ENCODE measurements at places on chromosomes 2 and 18.

DNA sequence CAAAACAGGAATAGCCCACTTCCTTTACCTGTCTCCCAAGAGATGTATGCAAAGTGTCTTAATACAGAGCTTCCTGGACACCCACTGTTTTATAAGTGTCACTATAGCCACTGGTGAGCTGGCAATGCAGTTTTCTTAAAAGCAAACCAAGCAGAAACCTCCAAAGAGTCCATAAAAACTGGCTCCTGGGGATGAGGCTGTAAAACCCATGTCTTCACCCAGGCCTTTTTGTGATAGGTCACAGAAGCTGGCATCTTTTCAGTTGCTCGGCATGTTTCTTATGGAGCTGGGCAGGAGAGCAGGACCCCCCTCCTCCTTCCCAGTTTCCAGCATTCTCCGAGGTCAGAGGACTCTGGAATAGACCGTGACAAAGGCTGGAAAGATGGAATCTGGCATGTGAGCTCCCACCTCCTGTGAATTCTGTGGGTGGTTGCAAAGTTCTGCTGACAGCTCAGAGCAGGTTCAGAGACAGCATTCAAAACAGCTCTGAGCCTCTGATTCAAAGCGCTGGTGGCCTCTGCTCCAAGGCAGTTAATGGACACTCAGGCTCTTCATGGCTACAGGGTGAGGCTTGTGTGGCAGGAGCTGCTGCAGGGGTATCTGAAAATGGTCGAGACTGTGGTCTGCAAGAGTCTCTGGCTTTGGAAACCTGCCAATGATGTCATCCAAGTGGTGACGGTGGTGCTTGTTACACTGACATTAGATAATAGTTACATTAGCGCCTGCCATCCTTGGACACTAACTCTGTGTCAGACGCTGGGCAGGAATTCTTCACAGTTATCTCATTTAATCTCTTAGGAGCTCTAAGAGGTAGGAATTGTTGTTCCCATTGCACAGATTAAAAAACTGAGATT is 283.4 kb downstream of the CLIP4 start:
- no peak for DNase-seq

GRCh38 chr2:9971105-9971818 is 19.8 kb downstream of the GRHL1 start:
- DNase-seq, result no peak

GRCh38 chr2:19937004-19937403 is 35.2 kb upstream of the TTC32 start:
- DNase-seq, result no peak

- peak; percentile 79 for DNase-seq
Measured at GRCh38 chr2:164840930-164841718, 499 bp downstream of the COBLL1 start.

DNA sequence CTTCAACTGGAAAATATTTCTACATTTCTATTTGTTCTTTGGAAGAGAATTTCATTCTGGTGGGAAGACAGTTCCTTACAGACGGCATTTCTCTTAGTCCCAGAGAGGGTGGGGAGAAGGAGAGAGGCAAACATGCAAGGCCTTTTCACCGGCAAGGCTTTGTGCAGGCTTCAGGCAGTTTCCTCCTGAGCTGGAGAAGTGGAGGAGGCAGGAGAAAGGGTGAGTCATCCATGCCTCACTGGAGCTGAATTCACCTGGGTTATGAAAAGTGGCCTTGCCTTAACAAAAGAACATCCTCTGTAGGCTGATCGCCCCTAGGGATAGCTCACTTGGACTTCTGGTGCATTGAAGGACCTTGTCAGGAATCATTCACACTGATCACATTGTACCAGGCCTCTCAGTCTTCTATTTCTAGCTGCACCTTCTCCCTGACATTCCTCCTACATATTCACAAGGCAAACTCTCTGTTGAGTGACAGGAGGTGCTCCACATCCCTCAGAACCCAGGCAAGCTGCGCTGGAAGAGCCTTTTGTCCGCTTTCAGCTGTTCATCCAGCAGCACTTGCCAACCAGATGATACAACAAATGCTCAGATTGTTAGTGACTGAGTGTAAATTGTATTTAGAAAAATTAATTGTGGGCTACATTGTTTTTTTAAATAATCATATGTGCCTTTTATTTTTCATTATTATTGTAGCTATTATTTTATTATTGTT is 796.1 kb downstream of the DCDC2C start:
- DNase-seq, result no peak

DNA sequence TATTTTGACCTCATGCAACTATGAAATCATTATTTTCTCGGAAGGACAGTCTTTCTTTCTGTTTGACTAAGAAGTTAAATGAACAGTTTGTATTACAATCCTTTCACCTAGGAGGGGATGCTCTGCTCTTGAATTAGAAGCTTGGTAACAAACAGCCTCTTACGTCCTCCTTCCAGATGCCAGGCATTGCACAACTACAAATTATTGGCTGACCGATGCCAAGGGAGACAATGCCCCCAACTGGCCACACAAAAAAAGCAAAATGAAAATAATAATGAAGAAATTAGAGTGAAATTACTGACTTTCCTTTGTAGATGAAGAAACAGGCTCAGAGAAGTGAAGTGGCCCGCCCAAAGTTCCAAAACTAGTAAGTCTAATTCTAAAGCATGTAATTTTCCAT is 177.9 kb downstream of the CYRIA start:
- peak; percentile 66 for DNase-seq

DNA sequence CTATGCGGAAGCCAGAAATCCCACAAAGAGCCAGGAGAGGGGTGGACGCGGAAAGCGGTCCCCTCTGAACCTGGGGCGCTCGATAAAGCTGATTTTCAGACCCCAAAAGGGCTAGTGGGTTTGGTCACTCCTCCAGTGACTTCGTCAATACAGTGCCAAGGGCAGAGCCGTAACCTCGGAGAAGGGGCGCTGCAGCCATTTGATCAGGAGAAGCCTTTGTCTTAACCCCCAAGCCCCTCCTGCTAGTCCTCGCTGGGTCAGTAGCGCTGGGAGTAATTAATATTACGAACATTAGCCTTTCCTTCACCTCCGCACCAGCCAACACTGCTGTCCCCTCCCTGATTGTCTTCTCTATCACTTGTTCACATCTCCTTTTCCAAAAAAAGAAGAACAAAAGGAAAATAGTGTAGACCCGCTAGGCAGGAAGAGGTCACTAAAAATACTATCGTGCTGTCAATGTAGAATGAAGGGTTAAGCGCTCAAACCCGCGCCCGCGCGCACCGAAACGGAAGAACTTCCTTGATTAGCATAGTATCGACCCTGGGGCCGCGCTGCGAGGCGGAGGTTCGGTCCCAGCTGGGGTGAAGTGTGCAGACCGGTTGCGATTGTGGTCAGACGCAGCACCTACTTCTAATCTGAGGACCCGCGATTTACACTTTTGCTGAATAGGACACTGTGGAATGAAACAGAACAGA is 63.2 kb upstream of the MAPRE2 start:
- no peak for DNase-seq

DNA sequence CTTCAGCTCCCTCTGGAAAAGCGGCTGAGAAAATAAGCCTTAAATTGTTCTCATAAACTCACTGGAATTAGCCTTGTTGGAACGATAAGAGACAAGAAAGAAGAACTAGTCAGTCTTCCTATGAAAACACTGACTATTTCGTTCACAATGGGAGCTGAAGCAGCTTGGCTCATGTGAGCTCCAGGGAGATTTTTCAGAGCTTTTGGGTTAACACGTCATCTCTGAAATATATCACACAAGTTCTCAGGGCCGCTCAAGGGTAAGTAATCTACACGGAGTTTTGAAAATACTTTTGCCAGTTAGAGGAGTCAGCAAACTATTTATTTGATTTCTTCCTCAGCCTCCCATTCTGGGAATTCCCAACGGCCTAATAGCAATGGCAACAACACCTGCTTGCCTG is 316.2 kb upstream of the MGAT5 start:
- DNase-seq, result no peak

- DNase-seq, result no peak
Measured at GRCh38 chr2:167595839-167596471, 651.4 kb downstream of the STK39 start.

- DNase-seq, result peak; percentile 77
Measured at GRCh38 chr2:240584486-240585031, 2.0 kb upstream of the CAPN10 start.

DNA sequence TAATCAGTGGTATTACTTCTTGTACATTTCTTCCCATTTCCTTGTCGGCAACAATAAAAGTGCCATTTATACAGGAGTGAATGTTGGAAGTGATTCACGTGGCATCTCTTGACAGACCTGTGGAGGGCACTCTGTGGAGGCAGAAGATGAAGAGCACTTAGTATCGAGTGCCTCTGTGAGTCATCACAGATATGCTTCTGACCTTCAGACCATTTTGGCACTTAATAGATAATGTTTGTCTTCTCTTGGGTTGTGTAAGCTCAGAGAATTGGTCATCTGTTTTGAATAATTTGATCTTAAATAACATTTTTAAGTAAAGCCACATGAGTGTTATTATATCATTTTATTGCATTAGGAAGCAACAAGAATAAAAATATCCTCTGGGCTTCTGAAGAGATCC is 305.5 kb downstream of the PTPRM start:
- DNase-seq, result no peak
